ENCODE measurements at places on chromosomes 1 and 21.
A peak's percentile ranks its signal among the peaks of the same experiment; 100 is the strongest.

DNA sequence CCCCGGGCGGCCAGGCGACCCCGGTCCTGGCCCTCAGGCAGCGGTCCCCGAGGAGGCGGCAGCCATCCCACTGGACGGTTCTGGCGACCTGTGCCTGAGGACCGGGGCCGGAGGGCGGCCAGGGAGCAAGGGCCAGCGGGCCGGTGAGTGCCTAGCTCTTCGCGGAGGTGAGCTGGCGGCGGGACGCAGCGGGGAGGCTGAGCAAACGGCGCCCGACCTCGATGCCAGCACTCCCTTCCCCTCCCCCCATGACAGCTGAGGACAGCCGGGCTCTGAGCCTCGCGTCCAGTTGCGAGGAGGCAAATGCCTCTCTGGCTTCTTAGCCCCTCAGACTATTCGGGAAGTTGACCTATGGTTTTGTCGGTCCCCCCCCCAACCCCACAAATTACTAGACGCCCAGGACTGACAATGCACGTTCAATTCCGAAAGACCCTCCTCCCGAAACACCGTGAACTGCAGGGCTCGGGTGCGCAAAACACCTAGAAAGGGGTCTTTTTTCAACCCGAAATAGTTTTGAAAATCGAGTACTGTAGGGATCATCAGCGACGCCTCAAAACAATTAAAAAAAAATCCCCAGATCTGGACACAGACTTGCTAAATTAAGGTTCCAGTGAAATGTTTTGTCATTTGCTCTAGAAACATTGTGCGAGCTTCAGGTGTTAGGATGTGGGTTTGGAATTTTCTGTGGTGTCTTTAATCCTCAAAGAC lies 8.3 kb downstream of the CDKN2C start:
- no peak for DNase-seq

GRCh38 chr1:5733596-5733995 lies 258.6 kb downstream of the NPHP4 start:
- DNase-seq = no peak

- DNase-seq = no peak
Measured at GRCh38 chr1:93906480-93906879, 2.8 kb downstream of the GCLM start.

- DNase-seq = no peak
Measured at GRCh38 chr1:193602705-193603104, 416.3 kb upstream of the B3GALT2 start.

GRCh38 chr1:153711026-153711425 lies 16.8 kb upstream of the INTS3 start:
- DNase-seq = no peak

DNA sequence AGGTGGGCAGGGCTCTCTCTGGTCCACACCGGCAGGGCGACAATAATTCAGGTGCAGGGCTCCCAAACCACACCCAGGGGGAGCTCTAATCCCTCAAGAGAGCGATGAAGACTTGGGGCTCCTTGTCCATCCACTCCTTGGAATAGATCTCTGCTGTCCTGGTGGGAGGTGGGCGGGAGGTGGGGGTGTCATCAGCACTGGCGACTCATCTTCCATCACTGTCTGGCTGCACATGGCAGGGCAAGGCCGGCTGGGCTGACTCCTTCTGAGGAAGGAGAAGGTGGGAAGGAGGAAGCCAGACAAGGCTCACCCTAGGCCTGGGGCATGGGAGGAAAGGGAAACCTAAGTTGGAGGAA lies 29.3 kb downstream of the TNNT2 start:
- DNase-seq = no peak

- no peak for DNase-seq
Measured at GRCh38 chr1:68907491-68907890, 410.6 kb upstream of the DEPDC1 start.

- DNase-seq = no peak
Measured at GRCh38 chr1:247562198-247562597, 13.3 kb downstream of the GCSAML start.

DNA sequence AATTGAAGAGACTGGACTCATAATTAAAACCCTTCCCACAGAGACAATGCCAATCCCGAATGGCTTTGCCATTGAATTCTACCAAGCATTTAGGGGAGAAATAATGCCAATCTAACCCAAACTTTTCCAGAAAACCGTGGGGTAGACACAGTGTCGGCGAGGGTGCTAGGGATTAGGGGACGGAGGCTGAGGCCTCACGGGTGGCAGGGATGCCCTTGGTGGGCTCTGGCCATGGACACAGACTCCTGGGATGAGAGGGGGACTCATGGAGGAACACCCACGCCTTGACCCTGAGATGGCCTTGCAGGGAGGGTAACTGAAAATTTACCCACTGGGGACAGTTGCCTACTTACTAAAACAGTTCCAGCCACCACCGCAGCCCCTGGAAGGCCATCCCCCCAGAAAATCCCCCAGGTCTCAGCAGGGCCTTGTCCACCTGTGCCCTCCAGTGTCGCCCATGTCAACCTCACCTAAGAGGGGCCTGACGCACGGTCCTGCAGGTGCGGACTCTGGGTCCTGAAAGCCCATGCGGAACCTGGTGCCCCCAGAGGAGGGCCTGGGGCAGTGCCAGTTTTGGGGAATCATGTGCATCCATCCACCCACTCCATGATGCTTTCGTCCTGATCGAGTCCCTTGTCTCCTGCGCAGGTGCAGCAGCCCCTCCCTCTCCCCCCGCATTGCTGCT lies 1.9 kb downstream of the KRTAP10-5 start:
- DNase-seq = no peak

GRCh38 chr1:170720661-170721060 lies 56.7 kb downstream of the PRRX1 start:
- DNase-seq = no peak

DNA sequence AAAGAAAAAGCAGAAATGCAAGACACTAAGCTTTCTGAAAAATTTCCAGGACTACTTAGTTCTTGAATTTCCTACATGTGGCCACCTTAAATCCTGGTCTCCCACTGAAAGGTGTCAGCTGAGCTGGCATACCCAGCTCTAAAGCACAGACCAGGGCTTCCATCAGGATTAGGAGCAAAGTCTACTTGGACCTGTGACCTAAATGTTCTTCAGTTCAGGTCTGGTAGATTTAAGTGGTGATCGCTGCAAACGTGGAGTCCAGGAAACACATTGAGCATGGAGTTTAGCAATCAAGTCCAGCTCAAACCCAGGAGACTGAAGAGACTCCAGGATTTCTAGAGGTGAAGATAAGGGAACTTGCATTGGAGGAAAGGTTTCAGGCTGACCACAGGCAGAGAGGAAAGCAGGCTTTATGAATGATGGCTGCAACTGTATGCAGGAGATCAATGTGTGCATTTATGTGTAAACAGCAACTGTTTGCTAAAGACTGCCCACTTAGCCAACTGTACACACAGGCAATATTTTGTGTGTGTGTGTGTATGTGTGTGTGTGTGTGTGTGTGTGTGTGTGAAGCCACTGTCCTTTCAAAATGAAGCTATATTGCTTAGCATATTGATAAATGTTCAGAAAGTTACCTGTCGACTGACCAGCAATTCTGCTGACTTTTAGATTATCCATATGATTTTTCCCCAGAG lies 75.2 kb downstream of the LMX1A start:
- DNase-seq = no peak

- DNase-seq = no peak
Measured at GRCh38 chr1:226736908-226737818, 1.9 kb downstream of the ITPKB start.

DNA sequence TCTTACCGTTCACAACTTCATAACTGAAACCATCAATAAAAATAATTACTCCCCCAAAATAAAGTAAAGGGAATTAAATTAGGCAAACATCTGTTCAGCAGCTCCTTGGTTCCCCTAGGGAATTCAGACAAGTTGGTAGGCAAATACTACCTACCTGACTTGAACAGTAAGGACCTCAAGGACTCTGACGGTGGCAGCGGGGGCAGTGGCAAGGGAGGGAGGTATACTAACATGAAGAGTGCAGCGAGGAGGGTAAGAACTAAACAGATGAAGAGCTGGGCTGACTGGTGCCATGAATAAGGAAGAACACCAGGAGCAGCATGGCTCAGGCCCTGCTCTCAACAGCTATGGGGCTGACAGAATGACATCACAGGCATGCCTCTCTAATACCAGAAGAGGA lies 33.1 kb downstream of the MTOR start:
- no peak for DNase-seq

GRCh38 chr1:222241410-222241809 lies 306.5 kb downstream of the HHIPL2 start:
- no peak for DNase-seq

DNA sequence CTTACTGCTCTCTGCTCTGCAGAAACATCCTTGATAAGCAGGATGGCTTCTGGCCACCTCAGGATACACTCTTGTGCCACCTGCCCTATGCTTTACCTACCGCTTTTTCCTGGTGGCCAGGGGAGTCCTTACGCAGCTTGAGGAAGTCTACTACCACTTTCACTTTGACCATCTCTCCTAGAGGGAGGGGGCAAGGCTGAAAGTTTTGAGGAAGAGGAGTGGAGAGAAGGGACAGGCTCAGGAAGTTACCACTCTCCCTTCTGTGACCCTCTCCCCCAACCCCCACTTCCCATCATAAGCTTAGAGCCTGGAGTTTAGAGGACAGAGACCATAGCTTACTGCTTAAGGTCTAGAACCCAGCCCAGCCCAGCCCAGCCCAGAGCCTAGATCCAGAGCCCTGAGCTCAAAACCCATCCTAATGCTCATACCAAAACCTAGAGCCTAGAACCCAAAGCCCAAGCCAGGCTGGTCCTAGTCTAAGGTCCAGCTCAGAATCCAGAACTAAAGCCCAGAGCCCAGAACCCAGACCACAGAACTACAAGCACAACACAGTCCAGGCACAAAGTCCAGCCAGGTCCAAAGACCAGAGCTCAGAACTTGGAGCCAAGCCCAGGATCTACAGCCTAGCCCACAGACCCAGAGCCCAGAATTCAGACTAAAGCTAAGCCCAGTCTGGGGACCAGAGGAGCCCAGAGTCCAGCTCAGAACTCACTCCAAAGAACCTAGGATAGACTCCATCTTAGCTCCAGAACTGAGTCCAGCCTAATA lies 18.0 kb upstream of the MFSD2A start:
- no peak for DNase-seq

GRCh38 chr1:167922611-167923074 lies 8.7 kb upstream of the ADCY10 start:
- DNase-seq = no peak

- no peak for DNase-seq
Measured at GRCh38 chr1:37725851-37726613, 33.7 kb downstream of the CDCA8 start.

DNA sequence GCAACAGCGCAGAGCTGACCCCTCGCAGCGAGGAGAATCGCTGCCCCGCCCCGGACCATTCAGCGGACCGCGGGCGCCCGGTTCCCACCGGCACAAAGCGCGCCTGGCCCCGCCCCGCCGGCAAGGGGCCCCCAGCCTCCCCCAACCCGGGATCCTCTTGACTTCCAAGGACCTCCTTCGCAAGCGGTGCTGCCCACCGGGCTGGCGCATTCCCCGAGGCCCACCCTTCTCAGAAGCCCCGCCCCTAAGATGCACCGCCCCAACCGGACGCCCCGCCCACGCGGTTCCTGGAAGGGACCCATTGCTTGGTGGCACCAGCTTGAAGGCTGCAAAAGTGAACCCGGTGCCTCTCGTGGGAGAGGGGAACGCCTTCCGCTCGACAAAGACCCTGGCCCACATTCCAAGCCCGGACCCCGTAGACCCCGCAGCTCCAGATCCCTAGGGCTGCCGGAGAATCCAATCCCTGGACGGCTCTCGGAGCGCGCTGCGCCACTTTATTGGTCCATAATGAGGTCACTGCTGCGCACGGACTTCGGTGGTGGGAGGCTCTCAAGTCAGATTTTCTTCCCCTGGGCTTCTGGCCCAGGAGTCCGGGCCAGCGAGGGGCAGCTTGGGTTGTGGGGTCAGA lies 2.0 kb downstream of the HES3 start:
- no peak for DNase-seq

GRCh38 chr1:240134596-240134995 lies 42.9 kb downstream of the FMN2 start:
- DNase-seq = peak; percentile 47

GRCh38 chr1:34013136-34013535 lies 149.3 kb downstream of the HMGB4 start:
- no peak for DNase-seq

DNA sequence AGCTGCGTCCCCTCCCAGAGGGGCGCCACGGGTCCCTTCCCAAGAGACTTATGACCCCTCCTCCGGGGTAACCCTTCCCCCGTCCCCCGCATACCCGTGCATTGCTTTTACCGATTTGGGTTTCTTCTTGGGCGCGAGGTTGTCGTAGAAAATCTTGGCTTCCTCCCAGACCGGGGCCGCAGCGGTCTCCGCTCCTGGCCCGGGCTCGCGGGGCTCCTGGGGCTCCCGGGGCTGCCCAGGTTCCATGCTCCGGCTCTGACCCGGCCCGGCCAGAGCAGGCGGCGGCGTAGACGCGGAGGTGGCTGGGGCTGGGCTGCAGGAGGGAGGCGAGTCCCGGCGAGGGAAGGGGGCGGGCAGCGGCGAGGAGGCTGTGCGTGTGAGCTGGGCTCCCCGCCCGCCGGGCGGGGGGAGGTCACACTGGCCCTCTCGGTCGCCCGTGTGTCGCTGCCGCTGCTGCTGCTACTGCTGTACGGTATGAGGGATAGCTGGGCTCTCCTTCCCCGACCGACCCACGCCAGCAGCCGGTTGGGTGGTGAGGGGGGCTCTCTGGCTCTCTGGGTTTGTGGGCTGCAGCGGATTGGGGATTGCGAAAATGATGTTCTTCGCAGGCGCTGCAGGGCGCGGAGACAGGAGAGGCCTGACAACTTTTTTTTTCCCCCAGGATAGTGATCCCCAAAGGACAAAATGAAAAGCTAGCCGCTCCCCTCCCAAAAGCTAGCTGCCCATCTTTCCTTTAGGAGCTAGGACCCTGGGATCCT lies at the start of gene NT5C1A:
NT5C1A (minus strand) TSS at position 315 of the 758 bp plus-strand sequence; CDS start at position 246, 69 bp downstream.
- DNase-seq = no peak

DNA sequence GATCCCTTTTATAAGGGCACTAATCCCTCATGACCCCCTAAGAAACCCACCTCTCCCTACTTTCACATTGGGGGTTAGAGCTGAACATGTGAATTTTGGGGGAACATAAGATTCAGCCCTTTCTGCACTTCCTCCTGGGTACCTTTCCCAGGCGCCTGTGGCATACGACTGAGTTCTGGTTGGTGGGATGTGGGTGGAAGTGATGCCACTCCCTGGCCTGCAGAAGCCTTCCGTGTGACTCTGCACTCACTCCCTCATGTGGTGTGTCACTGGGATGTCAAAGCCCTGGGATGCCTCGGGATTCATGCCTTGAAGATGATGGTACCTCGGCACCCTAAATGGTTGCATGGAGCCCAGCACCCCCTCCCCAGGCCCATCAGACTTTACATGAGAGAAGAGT lies 28.3 kb upstream of the VASH2 start:
- no peak for DNase-seq

All from GM04503 (cell line).